ENCODE measurements at places on chromosomes 2 and 18. TPM values are rescaled to one million over a fixed set of nuclear protein-coding genes. Genes with fewer than 3 reads are reported as not detected.
A peak's percentile ranks its signal among the peaks of the same experiment; 100 is the strongest.

- no peak for DNase-seq
Measured at GRCh38 chr2:224085246-224085645, 46.2 kb upstream of the SERPINE2 start.

The SCN2A gene
- 0.63 TPM for total RNA-seq

The ASPRV1 gene
- 3.4 TPM for total RNA-seq

The METAP1D gene
- total RNA-seq: 5.4 TPM

The UGT1A4 gene
- total RNA-seq: not detected

DNA sequence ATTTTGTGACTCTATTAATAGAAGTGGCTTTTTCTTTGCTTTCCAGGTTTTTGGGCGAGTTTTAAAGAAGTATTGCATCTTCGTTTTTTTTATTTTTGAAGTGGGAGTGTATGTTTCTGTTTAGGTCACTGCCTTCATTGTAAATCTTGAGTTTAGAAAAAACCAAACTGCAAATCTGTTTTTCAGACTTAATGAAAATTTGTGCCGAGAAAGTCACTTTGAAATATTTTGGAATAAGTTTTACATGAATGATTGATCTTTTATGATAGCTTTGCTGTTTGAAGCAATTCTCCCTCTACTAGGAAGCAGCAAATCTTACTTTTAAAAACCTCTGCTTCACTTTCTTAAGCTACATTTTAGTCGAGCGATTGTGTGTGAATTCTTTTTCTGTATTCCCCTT is 2.2 kb downstream of the SMAD4 start:
- no peak for DNase-seq

- DNase-seq: no peak
Measured at GRCh38 chr2:71129902-71130151, 202 bp downstream of the MCEE start.

- DNase-seq: no peak
Measured at GRCh38 chr2:128727404-128727803, 408.7 kb upstream of the HS6ST1 start.

The APOB gene
- total RNA-seq: 5.9 TPM

DNA sequence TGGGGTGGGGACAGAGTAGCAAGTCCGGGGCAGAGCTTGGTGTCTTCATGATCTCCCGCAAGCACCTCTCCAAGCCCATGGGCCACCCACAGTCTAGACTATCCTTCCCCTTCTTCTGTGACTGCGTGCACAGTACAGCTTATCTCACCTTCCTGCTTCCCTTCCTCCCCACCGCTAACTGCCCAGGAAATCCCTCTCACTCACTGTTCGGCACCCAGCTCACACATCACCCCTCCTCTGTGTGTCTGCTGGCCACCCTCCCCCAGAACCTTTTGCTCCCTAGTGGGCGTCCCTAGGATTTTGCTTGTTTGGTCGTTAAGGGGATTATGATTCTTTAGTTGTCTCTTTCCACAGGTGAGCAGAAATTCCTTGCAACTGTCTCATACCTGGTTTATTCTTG is 31.5 kb upstream of the SMAD7 start:
- DNase-seq: no peak

- DNase-seq: no peak
Measured at GRCh38 chr18:30106356-30106755, 936.2 kb downstream of the DSC3 start.

DNA sequence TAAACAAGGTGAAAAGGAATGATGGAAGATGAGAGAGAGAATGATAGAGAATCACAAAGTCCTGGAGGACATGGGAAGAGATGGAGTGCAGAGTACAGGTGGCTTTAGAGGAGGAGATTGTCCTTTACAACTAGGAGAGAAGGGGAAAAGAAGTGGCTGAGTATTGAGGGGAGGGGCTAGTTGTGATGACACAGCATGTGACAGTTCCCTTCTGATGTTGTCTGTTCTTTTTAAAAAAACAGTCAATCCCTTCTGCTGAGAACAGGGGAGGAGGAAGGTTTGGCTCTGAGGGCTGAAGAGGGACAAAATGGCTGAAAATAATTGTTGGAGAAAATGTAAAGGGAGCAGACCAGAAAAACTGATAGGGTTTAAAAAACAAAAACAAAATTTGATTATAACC is 44.0 kb downstream of the STEAP3 start:
- no peak for DNase-seq

GRCh38 chr2:6755456-6755855 is 110.3 kb downstream of the CMPK2 start:
- no peak for DNase-seq

GRCh38 chr2:153404792-153405191 is 73.8 kb downstream of the RPRM start:
- no peak for DNase-seq

DNA sequence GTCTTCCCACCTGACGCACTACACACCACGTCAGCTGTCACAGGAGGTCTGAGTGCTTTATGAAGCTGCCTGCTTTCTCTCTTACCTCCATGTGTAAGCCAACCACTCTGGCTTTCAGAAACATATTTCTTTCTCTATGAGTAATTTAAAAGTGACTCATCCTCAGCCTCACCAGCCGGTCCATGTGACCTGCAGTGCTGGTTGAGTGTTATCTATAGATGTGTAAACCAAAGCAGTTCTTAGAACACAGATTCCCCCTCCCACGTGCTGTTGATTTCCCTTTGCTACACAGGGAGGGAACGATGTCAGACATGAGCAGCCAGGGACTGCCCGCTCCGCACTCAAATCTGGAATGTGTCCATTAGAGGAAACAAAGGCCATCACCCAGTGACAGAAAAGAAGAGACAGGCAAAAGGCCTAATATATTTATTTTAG is 157.8 kb downstream of the BCL2 start:
- DNase-seq: peak; percentile 83

DNA sequence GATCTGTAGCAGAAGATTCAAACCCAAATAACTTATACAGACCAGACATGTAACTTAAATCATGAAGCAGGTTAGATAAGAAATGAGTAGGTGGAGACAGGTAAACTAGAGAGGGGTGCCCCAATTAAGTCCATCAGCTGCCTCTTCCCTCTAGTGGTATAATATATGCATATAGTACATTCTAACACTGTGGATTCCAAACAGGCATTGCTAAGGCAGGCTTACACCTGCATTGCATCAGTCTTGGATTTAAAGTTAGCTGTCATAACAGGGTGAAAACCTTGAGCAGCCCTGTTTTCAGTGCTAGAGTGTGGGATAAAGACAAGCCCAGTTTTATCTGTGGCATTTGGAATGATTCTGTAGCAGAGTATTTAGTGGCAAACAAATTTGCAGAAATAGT is 63.4 kb downstream of the NYAP2 start:
- no peak for DNase-seq

DNA sequence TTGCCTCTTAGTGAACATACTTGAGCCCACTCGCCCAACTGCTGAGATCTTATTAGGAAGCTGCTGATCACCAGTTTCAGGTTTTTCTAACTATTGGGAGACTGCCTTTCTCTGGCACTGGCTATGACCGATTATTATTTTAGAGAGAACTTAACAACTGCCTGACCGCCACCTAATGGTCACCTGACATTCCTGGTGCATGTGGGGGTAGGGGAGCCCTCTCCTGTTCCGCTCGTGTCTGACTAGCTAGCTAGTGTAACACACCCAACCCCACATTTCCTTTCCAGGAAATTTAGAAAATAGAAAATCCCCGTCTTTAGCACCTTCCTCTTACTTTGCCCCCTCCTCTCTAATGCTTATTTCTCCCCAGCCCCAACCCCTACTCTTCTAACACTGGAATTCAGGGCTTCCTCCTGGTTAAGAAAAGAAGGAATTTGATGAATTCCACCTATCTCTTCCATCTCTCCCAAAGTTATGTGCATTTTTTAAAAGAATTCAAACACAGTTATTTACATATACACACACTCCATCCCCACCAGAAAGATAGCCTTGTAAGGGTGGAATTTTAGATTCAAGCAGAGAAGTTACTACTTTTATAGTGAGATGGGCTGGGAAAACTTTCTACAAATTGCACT is 19.4 kb upstream of the DNER start:
- DNase-seq: no peak

DNA sequence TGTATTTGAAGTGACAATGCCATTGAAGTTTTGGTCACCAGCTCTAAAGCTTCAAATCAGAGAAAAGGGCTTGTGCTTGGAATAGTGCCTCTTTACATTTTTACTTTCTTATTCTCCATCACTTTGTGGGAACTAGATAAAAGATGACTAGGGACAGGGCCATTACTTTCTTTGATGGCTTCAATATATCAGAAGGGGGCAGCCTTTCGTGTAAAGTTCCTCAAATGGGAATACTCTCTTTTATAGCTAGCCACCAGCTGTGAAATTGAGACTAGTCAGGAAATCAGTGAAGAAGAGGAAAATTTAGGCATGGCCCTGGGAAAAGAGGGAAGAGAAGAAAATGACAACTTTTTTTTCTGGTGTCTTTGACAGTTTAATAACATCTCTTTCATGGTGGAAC is 242.5 kb downstream of the DCC start:
- DNase-seq: no peak

The MDH1B gene
- total RNA-seq: 0.93 TPM

DNA sequence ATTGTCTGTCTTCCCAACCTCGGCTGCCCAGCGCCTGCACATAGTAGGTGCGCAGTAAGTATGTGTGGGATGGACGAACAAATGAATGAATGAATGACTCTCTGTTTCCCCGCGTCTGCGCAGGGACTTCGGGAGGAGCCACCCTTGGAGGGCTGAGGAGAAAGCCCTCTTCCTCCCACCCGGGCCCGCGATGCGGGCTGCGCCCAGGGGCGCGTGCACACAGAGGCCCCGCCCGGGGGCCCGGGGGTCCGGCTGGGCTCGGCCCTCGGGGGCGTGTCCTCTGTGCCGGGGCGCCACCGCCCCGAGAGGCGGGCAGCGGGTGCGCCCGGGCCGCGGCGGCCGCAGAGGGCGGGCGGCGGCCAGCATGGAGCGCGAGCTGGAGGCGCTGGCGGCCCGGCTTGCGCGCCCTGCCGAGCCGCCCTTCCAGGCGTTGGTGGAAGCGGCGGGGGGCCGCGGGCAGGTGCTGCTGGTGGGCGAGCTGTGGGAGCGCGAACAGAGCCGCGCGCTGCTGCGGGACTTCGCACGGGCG is at the start of gene C2orf72:
Gene C2orf72, plus strand, starts transcription at position 322 of the 529 bp plus-strand sequence. Its CDS starts 43 bp downstream, at position 365.
- DNase-seq: no peak

GRCh38 chr2:195561116-195561921 is 95.7 kb upstream of the SLC39A10 start:
- DNase-seq: no peak

The RSAD2 gene
- 8.9 TPM for total RNA-seq

DNA sequence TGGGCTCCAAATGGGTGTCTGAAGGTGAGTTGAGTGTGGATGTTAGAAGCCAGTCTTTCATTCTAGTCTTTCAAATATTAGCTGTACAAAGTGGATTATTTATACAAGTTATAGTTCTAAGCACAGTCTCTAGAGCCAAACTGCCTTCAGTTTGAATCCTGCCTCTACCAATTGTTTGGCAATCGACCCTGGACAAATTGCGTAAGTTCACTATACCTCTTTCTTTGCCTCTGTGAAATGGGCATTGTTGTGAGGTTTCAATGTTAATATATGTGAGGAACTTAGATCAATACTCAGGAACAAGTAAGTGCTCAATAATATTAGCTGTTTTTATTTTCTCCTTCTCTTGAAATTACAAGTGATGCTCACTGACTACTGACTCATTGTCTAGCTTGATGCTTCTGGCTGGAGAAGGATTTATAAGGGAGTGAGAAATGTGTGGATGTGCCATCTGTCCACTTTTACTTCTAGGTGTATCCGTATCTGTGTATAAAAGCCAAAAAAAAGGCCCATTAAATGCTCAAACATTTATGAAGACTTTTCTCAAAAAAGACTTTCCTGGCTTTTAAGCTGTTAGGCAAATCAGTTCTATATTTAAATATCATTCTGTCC is 48.1 kb upstream of the RAPH1 start:
- no peak for DNase-seq

DNA sequence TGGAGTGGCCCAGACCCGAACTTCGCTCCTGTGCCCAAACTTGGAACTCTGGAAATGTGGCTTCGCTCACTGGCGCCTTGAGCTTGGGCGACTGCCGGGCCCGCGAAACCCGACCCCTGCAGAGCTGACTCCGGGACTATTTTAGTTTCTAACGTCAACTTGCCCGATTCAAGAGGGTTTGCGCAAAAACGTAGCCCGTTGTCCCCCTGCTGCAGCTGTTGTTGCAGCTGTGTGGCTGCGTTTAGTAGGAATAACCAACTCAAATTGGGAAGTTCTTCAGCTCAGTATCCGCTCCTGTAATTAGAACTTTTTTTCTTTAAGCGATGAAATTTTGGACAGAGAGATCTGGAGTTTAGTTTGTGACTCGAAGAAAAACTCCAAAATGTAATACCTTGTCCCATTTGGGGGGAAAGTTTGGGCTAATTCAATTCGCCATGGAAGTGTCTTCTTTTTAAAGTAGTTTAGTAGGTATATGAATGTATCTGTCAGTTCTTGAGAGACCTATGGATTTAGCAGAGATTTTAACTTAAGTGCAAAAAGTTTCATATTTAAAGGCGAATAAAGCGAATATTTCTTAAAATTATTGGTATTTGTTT is 559 bp downstream of the MYL12A start:
- no peak for DNase-seq

- no peak for DNase-seq
Measured at GRCh38 chr2:160245614-160246155, 45.6 kb upstream of the ITGB6 start.

- DNase-seq: no peak
Measured at GRCh38 chr2:113965644-113966043, 75.8 kb downstream of the ACTR3 start.

DNA sequence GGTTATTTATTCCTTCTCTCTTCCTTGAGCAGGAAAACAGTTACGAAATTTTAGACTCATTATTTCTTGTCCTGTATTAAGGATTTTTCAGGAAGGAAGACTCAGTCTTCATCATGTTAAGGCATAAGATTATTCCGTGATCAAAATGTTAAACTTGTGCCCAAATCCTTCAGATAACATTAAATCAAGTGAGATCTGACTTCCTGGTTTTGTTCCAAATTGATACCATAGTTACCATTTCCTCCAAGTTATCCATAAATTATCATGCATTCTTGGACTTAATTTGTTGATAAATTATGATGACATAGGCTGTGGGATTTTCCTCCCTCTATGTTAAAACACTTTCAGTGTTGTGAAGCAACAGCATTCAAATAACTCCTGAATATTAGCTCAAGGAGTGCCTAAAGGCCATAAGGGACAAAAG is 31.9 kb downstream of the EFEMP1 start:
- no peak for DNase-seq

All from aorta (tissue), 5 donors.